Stimulated activated CD4-positive, alpha-beta T cell treated with anti-CD3 and anti-CD28 coated beads, Interleukin-2, amount 100 ng/mL, for 24 hours (primary cell): ENCODE measurements at places on chromosomes 4 and X.

- DNase-seq = no peak
Measured at GRCh38 chr4:102387552-102388150, 42.4 kb upstream of the SLC39A8 start.

DNA sequence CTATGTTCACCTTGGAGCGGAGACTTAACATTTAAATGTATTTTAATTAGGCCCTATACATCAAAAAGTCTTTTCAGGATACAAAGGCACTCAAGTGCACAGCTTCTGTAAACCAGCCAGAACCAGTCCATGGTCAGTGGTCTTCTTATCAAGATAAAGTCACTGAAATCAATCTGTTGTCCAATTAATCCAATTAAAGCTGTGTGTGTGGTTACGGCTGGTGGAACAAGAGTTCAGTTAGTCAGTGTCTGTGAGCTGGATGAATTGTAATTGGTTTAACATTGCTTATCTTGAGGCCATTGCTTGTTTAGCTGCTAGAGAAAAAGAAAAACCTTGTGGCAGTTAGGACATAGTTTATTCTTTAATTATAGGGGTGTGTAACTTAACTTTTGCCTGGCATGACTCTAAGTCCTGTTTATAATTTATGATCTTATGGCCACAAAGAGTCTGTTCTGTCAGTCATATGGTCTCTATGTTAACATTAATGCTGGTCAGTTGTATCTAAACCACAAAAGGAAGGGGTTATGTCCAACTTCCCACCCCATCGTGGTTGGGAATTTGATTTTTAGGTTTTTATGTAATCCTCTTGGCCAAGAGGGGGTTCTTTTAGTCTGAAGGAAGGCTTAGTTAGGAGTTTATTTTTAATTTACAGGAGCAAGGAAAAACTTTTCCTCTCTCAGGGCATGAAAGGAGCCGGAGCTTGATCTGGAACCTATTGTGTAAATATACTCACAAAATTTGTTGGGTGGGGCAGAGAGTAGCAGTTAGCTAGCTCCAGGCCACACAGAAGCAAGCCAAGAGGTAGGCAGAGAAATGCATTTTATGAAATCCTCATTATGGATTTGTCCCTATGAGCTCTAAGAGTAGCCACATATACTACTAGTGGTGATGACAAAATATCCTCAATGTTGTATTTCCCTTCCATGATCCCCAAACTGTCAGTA is 665.7 kb upstream of the ACTRT1 start:
- no peak for DNase-seq

- DNase-seq = no peak
Measured at GRCh38 chrX:154458954-154459778, 1.1 kb downstream of the PLXNA3 start.

DNA sequence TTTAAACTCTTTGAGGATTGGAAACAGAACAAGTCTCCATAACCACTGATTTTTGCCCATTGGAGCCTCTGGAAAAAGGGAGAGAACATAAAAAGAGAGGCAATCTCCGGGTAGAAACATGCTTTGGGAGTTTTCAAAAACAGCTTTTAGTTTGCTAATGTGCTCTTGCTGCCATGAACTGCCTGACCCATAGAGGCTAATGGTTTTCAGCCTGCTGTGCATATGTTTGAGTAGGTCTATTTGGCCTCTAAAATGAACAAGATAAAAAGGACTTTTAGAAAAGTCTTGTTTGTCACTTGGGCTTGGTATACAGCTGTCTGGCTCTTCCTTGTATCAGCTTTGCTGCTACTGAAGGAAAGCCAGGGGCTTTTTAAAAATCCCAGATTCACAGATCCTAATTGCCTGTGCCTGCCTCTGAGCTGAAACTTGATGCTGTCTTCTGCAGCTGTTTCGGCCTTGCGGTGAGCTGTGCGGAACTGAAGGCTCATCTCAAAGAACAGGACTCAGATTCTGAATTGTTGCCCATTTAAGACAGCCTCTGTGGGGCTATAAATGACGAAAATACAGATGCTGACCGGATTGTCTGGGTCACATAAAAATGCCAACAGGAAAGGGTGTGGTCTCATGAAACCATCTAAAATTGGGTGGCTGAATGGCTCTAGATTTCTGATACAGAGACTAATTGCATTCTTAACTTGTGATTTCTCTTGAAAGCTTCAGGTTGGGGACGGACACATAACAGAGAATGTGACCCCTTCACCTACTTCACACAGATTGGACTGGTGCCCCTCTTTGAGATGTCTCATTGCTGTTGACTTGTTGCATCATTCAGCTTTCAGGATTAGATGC is 18.4 kb upstream of the ZNF41 start:
- no peak for DNase-seq

GRCh38 chr4:138833974-138834373 is 181.6 kb upstream of the NOCT start:
- no peak for DNase-seq

DNA sequence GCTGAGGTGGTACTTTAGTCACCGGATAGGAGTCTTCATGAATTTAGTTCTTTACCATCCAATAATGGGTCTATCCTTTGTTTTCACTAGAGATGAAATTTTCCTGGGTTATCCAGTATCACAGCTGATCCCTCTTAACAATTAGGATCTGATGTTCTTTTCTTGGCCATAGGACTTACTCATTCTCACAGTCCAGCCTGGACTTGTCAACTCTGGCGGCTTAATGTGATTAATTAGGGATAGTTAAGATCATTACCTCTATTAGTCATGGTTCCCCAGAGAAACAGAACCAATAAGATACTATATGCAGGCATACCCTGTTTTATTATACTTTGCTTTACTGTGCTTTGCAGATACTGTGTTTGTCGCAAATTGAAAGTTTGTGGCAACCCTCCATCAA is 272.7 kb upstream of the FAT4 start:
- DNase-seq = no peak

DNA sequence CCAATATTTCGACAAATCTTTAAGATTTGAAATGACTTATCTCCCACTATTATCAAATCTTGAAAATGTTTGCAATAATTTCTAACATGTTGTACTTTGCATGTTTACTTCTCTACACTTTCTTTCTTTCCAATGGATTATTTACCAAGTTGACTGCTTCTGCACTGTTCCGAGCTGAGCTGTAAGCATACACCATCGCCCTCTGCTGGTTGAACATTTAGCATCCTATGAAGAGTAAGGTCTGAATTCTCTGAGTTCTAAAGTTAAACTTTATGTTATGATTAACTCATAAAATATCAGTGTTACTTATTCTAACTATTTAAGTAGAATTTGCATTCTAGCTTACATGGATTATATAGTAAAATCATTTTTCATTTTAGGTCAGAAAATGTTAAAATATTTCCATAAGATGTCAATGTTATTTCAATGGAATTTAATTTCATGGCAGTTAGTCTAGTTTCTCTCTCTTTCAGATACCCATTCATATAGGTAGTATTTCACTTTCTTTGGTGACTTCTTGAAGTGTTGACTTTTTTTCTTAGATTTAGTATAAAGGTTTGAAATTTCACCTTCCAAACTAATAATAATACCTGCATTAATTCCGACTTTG is 137.4 kb downstream of the DKK2 start:
- DNase-seq = no peak

DNA sequence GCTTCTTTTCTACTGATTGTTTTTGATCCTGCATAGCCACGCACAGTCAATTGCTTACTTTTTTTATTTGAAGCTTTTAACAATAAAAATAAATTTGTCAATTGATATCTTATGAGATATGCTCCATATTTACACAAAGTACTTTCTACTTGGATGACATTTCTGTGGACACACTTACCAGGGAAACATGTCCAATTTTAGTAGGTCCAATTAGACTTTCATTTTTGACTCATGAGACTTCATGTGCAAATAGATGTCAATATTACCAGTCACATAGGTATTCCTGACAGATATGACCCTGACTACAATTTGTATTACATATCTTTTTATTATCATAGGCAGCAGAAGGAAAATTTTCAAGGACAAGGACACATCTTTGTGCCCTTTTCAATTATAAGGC is 219.9 kb upstream of the ANKRD50 start:
- DNase-seq = no peak

DNA sequence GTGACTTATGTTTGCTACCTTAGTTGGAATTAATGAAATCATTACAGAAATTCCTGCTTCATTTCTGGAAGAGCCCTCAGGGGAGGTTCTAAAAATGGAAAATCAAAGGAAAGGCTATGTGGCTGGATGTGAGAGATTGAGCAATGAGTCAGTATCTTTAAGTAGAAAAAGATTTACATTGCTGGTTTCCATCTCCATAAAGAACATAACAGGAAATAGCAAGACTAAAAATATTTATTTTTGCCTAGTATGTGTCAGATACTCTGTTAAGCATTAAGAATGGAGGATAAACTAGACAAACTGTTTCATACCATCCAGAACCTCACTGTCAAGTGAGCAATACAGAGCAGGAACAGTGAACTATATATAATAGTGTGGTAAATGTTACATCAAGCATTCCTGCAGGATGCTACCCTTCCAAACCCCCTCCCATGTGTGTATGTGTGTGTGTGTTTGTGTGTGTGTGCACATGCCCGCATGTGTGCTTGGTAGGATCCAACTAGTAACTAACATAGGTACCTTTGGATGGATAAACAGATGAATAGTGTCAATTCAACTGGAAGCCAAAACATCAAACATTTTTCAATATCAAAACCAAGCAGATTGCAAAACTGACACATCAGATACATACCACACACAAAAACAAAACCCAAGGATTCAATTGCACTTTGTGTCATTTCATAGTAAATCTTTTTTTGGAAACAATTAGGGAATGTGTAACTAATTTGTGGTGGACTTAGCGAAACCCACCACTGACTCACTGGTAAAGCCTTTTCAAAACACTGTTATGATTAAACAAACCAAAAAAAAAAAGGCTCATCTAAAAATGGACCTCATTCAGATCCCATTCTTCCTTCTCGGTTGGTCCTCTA is 223.4 kb downstream of the SHROOM3 start:
- no peak for DNase-seq

GRCh38 chr4:6150046-6150735 is 50.2 kb downstream of the JAKMIP1 start:
- DNase-seq = no peak

GRCh38 chr4:28548594-28548993 is 1688.0 kb downstream of the STIM2 start:
- DNase-seq = no peak

- DNase-seq = no peak
Measured at GRCh38 chr4:76622717-76623116, 187.7 kb downstream of the SHROOM3 start.

DNA sequence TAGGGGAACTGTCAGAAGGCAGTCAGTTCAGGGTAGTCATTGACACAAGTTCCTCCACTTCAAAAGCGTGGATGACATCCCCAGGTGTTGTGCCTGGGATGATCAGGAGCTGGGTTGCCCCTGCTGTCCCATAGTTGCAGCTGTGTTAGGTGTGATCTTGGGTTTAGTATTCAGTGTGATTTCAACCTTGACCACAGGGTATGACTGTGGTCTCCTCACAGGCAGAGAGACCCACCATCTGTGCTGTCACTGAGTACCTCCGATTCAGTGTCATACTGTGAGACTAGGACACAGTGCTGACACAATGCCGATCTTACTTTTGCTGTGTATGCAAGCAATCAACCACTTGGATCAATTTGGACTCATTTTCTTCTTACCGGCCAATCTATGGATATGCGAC is 25.2 kb downstream of the FOXR2 start:
- DNase-seq = no peak

- DNase-seq = no peak
Measured at GRCh38 chr4:20268028-20268427, 16.3 kb downstream of the SLIT2 start.

GRCh38 chr4:168051526-168051925 is 40.8 kb upstream of the ANXA10 start:
- no peak for DNase-seq

DNA sequence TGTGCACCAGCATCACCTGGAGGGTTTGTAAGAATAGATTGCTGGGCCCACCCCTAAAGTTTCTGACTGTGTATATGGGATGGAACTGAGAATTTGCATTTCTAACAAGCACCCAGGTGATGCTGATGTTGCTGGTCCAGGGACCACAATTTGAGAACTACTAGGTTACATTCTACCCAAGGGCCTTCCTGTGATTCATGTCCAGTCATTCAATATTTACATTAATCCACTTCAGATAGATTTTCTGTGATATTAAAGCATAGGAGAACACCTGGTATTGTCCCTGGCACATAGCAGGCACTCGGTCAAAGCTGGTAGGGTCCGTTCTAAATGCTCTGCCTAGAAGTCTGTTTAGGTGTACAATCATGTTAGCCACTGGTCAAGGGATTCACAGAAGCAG is 19.5 kb upstream of the XPNPEP2 start:
- DNase-seq = no peak

- no peak for DNase-seq
Measured at GRCh38 chr4:156969101-156969500, 2.5 kb downstream of the PDGFC start.

GRCh38 chr4:128517739-128518510 is 230.3 kb upstream of the PGRMC2 start:
- DNase-seq = no peak

GRCh38 chr4:138035781-138036258 is 206.3 kb downstream of the SLC7A11 start:
- no peak for DNase-seq
